ENCODE measurements at places on chromosomes 13 and 19.

DNA sequence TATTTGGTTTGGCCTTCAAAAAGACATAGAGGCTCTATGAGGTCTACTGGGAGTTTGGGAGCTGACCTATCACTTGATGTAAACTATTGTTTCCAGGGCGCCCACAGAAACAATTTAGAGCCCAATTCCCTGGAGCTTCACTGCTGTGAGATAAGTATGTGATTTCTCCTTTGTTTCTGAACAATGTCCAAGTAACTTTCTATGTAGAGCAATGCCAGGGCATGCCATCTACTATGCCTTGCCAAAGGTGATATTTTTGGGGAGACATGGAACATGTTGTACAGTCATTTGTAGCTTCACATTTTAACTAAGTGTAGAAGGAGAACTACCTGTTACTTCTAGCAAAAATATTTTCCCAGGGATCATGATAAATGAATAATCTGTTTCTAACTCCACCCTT is 872.6 kb downstream of the GPC5 start:
- DNase-seq = no peak

GRCh38 chr13:99704390-99704789 is 203.1 kb downstream of the TM9SF2 start:
- no peak for DNase-seq

- DNase-seq = no peak
These were observed 11.7 kb downstream of the LCP1 start for GRCh38 chr13:46170268-46170667.

DNA sequence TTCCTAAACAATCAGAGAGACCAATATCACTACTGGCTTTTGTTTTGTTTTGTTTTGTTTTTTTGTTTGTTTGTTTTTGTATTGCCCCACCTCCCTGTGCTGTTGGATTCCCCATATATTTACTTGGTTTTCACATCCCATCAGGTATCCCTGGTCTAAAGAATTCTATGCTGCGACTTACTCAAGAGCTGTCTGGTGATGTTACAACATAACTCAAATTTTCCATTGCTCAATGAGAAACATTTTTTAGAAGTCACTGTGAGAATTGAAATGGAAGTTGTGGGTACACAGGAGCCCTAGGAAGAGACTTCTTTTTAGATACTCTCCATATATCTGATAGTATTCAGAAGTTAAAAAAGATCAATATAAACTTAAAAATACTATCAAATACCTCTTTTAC is 181.4 kb downstream of the KLF5 start:
- no peak for DNase-seq

GRCh38 chr19:19948800-19949199 is 48.1 kb downstream of the ZNF93 start:
- DNase-seq = no peak

GRCh38 chr19:1668048-1668485 is 15.7 kb upstream of the TCF3 start:
- DNase-seq = no peak

DNA sequence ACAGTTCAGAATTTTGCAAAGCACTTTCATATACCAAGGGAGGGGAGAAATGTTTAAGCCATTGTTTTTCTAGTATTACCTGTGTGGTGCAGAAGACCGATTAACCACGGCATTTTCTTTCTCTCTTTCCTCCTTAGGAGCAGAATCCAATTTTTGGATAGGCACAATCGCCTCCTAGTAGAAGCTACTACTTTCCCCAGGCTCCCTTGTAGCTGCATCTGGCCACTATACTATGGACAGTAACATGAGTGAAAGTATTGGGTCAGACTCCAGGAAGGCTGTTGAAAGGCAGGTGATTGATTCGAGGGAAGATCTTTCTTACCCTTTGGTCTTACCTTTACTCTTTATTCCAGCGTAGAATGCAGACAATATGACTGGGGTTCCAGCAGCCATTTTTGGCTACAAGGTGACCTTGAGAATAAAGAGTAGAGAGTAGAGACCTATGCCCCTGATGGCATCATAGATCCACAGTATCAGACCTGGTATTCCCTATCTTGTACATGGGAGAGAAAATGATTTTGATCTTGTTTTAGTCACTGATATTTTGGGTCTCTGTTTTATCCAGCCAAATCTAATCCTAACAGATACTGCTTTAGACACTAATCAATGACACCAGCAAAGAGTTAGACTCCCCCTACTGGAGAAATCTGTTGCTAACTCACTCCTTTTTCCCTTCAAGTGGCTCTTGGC is 77.0 kb downstream of the LRRC63 start:
- DNase-seq = peak; percentile 71

GRCh38 chr13:59472134-59472533 is 691.6 kb downstream of the DIAPH3 start:
- DNase-seq = no peak

- DNase-seq = no peak
These were observed 2.1 kb downstream of the DAPK3 start for GRCh38 chr19:3968556-3969434.

All from CD4-positive, alpha-beta memory T cell (primary cell).